Cardiac muscle cell (in vitro differentiated cells and primary cell): ENCODE measurements at places on chromosomes 6 and 20. TPM values are rescaled to one million over a fixed set of nuclear protein-coding genes. Genes with fewer than 3 reads are reported as not detected.

GRCh38 chr6:67916399-67916798 is 718.7 kb upstream of the ADGRB3 start:
- no peak for DNase-seq

GRCh38 chr20:45887346-45887715 is at the start of gene SPATA25:
Gene SPATA25, minus strand, starts transcription at chr20:45887622. Its CDS starts 32 bp downstream, at chr20:45887590.
- no peak for DNase-seq

GRCh38 chr6:149060985-149061760 is 256.3 kb upstream of the TAB2 start:
- DNase-seq, result peak; percentile 54

DNA sequence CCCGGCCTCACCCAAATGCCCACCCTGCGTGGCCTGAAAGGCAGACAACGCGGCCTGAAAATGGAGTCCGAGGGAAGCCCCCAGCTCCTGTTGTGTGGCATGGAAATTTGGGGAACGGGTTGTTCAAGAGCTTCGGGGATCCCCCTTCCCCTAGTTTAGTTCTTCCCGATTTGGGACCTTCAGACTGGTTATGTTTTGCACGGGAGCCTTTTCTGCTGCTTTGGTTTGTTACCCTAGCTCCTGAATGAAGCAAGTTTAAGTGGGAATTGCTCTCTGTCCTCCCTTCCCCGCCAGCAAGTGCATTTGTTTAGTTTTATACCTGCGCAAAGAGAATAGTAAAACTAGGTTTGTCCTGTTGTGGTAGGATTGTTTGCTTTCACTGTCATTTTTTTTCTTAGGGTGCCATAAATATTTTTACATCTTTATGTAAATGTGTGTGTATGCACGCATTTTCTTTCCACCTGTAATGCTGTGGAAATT is 604 bp downstream of the SH3BGRL2 start:
- no peak for DNase-seq

GRCh38 chr6:135438907-135439535 is 58.5 kb downstream of the AHI1 start:
- DNase-seq, result peak; percentile 27

Gene TAP1
- polyA plus RNA-seq, result 11.2 and 12.6 TPM in 2 replicates
